ENCODE measurements at places on chromosomes 1 and 21. TPM values are rescaled to one million over a fixed set of nuclear protein-coding genes. Genes with fewer than 3 reads are reported as not detected.

DNA sequence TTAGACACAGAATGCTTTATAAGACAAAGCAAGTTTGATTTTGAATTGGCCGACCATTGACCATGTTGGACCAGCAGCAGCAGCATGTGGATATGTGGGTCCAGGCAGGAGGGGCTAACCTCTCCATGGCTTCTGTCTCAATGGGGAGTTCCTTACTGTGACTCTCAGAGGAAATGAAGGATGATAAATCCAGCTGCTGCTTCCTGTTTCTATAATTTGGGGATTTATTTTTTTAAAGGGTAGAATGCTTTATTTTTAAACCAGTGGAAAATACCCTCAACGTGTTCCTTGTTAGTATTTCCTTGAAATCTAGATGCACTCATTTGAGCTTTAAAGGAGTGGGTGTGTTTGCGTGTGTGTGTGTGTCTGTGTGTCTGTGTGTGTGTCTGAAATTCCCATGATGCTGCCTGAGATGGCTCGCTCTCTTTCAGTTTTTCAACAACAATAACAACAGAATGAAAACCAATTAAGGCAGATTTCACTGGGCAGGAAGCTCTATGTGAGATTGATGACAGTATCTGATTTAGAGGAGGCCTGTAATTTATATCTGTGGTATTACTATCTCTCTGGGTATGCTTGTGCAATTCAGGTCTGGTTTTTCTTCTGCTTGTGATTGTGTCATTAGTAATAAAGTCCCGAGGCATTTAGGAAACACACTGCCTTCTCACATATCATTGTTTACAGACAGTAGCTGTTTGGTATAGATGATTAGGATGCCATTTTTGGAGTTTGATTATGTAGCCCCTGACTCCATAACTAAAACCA, 86.1 kb upstream of the ZNF326 start:
- peak; percentile 48 for DNase-seq

DNA sequence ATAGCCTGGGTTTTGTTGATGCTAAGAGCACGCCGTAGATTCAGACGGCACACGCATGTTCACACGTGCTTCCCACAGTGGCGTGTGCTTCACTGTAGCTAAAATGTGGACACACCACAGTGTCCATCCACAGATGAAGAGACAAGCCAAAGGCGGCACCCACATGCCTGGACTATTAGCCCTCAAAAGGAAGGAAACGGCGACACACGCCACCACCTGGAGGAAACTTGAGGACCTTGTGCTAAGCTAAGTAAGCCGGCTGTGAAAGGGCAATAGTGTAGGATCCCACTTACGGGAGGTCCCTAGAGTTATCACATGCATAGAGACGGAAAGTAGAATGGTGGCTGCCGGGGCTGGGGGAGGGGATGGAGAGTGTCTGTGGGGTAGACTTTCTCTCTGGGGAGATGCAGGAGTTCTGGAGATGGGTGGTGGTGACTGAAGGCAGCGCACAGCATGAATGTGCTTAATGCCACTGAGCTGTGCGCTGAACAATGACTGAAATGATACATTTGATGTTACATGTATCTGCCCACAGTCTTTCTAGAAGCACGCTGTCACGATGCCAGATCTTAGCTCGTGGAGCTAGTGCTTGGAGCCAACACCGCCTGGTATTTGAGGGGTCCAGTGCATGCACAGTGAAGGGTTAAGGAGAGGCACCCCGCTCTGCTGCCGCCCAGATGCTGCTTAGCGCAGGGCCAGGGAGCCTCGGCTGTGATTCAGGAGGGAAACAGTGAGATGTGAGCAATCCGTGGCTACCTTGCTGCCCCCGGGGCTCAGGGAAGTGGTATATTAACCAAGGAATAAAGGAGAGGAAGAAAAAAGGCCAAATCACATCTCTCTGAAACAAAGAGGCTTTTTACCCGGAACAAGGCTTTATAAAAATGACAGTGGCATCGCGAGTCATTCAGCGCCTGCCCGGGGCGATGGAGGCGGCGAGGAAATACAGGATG, 103.7 kb downstream of the PRDM16 start:
- DNase-seq: no peak

SPATA6 gene
- polyA plus RNA-seq: 2.1 TPM

DNA sequence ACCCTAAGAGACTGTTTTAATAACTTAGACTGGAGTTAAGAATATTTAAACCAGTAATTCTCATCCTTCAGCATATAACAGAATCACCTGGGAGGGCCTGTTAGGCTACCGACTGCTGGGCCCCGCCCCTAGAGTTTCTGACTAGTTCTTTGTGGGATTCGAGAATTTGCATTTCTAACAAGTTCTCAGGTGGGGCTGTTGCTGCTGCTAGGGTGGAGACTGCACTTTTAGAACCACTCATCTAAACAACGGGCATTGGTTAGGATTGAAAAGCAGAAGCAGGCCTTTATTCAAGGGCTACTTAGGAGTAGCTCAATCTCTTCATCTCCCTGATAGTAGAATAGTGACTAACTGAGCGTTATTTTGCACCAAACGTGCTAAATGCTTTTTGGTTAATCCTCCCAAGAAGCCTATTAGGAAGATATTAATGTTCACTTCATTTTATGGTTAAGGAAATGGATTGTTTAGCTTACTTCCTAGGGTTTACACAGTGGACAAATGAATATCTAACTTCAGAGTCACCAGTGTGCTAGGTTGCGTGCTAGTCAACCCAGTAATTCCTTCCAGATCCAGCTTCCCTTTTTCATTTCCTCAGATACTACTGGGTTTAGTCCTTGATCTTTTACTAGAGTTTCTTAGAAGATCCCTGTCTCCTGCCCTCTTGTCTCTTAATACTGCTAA, 31.1 kb upstream of the UAP1 start:
- DNase-seq: no peak

BARHL2 gene
- not detected for polyA plus RNA-seq

TMEM200B gene
- polyA plus RNA-seq: 0.18 TPM
